ENCODE measurements at places on chromosomes 3 and 15. TPM values are rescaled to one million over a fixed set of nuclear protein-coding genes. Genes with fewer than 3 reads are reported as not detected.
A peak's percentile ranks its signal among the peaks of the same experiment; 100 is the strongest.

DNA sequence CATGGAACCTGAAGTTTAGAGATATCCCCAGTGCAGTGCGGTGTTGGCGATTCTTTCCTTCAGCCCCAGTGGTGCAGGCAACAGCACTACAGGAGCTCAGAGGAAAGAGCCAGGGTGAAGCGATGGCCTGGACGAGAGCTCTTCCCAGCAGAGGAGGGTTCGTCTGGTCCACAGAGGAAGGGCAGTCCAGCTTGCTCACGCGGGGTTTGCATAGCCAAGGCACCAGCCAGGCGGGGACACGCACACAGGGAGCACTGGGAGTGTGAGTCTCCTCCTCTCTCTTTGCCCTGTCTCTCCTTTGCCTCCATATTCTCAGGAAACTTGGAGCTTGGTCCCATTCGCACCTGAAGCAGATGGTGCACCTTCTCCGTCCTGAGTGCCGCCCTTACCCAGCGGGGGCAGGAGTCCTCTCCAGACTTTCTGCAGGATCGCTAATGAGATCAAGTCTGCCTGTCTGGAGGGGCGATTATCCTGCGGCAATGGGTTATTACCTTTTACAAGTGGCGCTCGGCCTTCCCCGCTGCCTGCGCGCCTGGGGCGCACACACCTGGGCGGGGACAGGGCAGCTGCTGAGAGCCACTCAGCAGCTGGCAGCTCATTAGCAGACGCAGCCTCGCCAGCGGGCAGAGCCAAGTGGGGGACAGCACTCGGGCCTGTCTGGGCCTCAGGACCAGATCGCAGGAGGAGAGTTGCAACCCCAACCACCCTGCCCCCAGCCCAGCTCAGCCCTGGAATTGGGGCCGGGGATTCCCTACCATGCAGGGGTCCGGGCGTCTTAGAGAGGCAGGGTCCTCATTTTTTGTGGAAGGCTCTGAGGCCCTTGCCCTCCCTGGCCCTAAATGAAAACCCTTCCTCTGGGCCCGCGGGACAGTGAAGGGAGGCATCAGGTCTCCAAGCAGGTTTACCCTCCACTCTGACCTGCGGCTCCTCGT lies 119.0 kb upstream of the MEF2A start:
- DNase-seq = peak; percentile 53

GRCh38 chr15:68993276-68993675 lies 21.2 kb upstream of the NOX5 start:
- DNase-seq = no peak

- DNase-seq = peak; percentile 95
Observed at GRCh38 chr15:77496715-77497109, 76.0 kb downstream of the HMG20A start.

DNA sequence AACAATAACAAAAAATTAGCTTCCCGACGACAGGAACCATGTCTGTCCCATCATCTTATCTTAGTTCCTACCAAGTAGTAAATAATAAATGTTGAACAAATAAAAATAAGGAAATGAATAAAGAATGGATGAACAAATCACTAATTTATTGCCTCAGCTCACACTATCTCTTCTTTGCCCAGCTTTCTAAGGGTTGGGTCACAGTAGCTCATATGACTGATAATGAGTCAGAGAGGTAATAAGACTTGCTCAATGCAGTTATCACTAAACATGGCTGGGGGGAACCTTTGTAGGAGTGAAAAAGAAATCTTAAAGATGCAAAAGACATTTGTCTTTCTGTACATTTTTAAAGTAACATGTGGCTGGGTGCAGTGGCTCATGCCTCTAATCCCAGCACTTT lies 182.2 kb downstream of the WDR76 start:
- DNase-seq = no peak

GRCh38 chr3:188706176-188706575 lies 465.6 kb upstream of the TPRG1 start:
- no peak for DNase-seq

DNA sequence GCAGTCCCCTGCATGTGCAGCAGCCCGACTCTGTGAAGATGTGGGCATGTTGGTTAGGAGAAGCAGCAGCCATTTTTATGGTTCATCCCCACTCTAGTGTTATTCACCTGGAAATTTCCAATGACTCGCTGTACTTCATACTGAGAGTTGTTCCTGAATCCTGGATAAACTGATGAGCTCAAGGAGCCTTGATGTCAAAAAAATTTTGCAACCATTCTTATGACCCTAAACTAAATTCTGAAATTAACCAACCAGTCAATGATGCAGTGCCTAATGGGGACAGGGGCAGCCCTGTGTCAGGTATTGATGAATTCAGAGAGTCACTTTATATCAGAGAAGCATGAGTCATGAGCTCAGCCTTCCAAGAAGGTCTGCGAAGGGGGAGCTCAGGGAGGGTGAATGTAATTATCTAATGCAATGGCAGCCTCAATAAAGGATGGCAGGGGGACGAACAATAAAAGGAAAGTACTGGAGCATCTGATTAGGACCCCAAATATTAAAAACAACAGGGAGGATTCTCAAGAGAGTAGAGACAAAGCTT lies 108.4 kb upstream of the VEPH1 start:
- no peak for DNase-seq

DNA sequence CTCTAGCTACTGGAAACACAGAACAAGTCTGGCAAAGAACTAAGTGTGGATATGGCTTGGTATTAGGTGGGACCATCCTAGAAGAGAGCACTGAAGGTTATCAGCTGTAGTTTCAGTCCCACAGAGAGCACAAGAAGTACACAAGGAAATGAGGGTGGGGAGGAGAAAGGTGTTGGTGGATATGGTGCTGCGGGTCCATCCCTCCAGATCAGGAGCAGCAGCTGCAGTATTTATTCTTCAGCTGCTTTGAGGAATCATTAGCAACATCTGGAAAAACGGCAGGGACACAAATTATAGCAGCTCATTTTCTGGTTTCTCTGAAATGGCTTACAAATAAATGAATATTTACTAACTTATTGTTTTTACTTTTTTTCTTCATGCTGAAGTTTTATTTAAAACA lies 29.0 kb downstream of the CD80 start:
- no peak for DNase-seq

GRCh38 chr3:98799479-98799878 lies 36.3 kb downstream of the ST3GAL6 start:
- DNase-seq = no peak

- no peak for DNase-seq
Observed at GRCh38 chr3:194840661-194841514, 155.2 kb downstream of the FAM43A start.

- no peak for DNase-seq
Observed at GRCh38 chr15:31364301-31365031, 37.8 kb downstream of the KLF13 start.

- no peak for DNase-seq
Observed at GRCh38 chr3:69422751-69423150, 36.9 kb upstream of the FRMD4B start.

DNA sequence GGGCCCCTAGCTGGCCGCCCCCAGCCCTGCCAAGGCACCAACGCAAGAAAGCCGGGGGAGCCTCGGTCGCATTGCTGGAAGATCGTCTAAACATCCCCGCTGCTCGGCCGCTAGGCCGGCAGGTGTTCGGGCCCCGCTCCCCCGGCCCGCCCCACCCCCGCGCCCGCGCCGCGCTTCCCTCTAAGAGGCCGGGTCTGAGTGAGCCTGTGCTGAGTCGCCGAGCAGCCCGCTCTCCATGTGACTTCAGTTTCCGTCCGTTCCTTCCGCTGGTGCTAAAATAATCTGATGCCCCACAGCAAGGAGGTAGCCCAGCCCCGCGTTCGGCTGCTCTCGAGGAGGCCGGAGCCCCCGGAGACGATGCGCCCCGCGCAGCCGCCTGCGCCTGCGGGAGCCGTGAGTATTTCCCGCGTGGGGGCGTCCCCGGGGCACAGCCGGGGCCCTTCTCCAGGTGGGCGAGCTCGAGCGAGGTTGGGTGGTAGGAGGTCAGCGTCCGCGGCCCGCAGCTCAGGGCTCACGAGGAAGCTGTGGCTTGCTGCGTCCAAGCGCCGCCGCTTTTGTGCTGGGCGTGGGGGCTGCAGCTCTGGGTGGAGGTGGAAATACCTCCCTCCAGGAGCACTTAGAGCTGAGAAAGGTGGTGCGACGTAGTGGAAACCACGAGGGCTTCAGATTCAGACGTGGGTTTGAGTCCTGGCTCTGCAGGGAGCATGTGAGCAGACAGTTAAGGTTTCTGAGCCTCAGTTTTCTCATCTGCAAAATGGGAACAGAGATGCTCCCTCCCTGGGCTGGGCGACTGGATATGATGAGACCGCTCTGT lies at the start of gene NRROS:
NRROS (plus strand) TSS at position 212 of the 814 bp plus-strand sequence. CDS start 14,846 bp downstream, outside the sequence.
- DNase-seq = peak; percentile 83

Gene EPHB3
- 1.6 TPM for polyA plus RNA-seq

Gene RAB27A
- 42.7 TPM for polyA plus RNA-seq

Gene TERC
- polyA plus RNA-seq = not detected

Gene PIF1
- 12.9 TPM for polyA plus RNA-seq

Gene GOLGA6L22
- polyA plus RNA-seq = not detected

Gene CACNA2D3
- 0.69 TPM for polyA plus RNA-seq

Gene PLS1
- polyA plus RNA-seq = 366 TPM

Gene MME
- polyA plus RNA-seq = 4.9 TPM

Data from sigmoid colon (tissue), 7 donors.